Non-pigmented ciliary epithelial cell (primary cell): ENCODE measurements at places on chromosomes 12 and 14.

DNA sequence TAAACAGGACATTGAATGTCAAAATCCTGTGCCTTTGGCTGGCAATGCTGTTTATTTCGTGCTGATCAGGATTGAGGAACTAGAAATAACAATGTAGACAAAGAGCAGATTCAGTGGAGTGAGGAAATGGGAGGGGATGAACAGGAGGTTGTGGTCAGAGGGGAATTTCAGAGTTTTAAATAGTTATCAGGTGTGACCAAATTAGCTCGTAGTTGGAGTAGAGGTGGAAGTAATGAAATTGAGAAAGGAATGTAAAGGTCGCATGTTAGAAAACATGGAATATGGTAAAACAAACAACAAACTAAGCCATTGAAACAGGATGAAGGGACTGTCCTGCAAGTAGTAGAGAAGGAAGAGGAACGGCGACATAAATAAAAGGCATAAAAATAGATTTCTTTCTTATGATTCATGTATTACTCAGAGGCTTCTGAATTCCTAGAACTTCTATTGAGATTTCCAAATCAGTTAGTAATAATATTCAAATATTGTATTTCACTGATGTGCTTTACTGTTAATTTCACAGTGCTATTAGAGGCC, 9.5 kb upstream of the SAV1 start:
- DNase-seq: no peak

GRCh38 chr12:100951756-100952155, 157.2 kb downstream of the ANO4 start:
- DNase-seq: no peak

DNA sequence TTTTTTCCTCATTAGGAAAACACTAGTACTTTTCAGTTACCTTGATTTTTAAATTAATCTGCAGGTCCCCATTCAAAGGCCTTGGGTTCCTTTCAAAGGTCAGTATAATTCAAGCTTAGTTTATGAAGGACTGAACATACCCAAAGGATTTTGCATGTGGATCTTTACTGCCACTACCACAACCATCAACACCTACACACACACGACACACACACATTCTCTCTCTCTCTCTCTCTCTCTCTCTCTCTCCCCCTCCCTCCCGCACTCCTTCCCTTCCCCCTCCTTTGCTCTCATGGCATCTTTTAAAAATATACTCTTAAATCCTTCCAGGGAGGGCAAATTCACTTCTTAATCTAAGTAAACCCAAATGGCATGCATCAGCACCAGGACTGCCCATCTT, 28.8 kb downstream of the HIF1A start:
- no peak for DNase-seq

DNA sequence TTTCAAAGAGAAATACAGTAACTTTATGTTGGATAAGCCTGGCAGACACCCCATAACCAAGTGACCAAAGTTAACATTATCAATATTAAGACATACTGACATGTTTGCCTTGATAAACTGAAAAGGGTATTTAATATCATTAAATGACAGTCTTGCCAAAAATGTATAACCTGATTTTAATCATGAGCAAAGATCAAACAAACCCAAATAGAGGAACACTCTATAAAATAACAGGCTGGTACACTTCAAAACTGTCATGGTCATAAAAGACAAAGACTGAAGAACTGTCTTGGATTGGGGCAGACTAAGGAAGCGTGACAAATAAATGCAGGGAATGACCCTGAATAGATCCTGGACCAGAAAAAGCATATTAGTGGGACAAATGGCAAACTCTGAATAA, 64.0 kb downstream of the AKAP6 start:
- DNase-seq: no peak

- DNase-seq: no peak
These were observed 1590.5 kb upstream of the TMEM132C start for GRCh38 chr12:126676434-126676833.

- DNase-seq: no peak
These were observed 42.4 kb upstream of the GPATCH2L start for GRCh38 chr14:76109087-76109880.

GRCh38 chr14:105476097-105476830, 1.6 kb downstream of the CRIP2 start:
- DNase-seq: no peak

GRCh38 chr14:92014040-92014439, 25.8 kb downstream of the TRIP11 start:
- no peak for DNase-seq

DNA sequence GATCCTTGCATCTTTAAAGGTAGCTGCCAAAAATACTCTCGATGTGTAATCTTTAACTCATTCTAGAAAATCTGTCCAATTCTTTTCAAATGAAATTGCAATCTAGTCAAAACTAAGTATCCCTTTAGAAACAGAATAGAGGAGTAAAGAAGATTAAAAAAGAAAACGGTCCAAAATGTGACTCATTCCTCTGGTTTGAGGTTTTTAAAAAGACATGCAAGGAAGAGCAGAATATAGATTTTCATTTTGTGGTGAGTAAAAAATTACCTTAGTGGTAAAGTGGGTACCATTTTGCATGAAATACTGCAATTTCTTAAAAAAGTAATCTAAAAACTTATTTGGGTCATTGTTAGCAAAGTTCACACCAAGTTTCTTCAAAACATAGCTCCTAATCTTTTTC, 108.4 kb downstream of the BRMS1L start:
- no peak for DNase-seq

DNA sequence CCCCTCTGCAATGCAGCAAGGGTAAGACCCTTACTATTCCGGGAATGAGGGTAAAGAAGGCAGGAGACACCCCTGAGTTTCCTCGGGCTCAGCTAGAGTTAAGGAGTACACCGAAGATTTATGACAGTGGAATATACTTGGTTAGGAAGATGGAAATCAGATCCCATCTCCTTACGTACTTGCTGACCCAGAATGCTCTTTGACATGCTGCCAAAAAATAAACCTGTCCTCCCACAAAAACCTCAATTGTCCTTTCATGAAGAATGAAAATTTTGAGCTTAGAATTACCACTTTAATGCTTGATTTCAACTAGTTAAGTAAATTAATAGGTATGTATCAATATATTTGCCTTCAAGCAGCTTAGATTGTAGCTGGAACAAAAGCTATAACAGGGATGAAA, 99.5 kb downstream of the PRIMA1 start:
- DNase-seq: no peak

- no peak for DNase-seq
These were observed 6.8 kb upstream of the FAM186B start for GRCh38 chr12:49612210-49612609.

DNA sequence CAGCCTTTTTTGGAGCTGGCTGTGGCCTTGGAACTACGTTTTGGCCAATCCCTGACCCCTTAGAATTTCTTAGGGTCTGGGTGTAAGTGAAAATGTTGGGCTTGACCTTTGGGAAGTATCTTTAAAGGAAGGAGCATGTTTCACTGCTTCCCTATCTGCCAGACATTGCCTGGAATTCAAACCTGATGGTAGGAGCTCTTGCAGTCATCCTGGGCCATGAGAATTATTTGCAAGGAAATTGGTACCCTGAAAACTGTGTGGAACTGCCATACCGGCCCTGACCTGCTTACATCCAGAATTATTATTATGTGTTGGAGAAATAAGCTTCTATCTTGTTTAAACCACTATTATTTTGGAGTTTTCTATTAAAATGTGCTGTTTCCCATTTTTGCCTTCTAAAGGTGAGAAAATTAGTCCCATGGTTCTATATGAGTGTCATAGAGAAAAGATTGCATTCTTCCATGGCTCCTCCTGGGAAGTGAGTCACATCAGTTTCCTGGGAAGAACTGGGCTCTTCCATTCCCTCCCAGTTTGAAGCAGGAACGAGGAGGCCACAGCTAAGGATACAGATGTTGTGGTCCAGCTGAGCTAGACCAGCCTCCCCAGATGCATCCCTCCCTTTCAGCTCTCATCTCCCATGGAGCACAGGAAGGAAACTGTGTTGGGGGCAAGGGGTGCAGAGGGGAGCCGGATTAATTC, 9.5 kb upstream of the PGF start:
- no peak for DNase-seq

DNA sequence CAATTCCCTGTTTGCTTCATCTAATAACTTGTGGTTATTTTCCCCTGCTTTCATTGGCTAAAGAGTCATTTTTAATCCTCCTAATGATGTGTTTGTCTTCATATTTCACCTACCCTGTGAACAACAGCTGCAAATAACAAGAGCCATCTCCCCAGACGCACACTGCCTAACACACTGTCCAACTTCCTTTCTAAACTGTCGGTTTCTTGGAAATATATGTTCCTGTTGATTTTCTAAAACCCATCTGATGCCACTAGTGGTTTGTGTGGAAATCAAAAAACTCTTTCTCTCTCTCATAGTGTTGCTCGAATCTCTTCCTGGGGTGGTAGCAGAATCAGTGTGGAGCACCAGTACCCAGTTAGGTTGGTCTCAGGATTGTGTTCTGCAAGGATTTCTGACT, 226.9 kb downstream of the EPS8 start:
- no peak for DNase-seq

- no peak for DNase-seq
These were observed 234.1 kb downstream of the KTN1 start for GRCh38 chr14:55814064-55814463.
